ENCODE measurements at places on chromosomes 3 and 15.
A peak's percentile ranks its signal among the peaks of the same experiment; 100 is the strongest.

DNA sequence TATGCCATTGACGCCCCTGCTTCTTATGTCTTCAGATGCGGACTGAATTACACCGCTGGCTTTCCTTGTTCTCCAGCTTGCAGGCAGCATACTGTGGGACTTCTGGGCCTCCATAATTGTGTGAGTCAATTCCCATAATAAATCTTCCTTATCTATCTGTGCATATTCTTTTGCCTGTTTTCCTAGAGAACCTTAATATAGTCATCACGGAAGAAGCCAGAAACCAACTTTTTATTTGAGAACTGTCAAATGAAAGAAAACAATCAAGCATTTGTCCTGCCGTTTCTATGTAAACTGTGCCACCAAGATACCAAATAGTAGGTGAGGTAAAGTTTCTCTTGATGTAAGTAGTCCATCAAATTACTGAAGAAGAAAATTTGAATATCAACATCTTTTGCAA is 51.8 kb upstream of the B3GALNT1 start:
- no peak for DNase-seq

DNA sequence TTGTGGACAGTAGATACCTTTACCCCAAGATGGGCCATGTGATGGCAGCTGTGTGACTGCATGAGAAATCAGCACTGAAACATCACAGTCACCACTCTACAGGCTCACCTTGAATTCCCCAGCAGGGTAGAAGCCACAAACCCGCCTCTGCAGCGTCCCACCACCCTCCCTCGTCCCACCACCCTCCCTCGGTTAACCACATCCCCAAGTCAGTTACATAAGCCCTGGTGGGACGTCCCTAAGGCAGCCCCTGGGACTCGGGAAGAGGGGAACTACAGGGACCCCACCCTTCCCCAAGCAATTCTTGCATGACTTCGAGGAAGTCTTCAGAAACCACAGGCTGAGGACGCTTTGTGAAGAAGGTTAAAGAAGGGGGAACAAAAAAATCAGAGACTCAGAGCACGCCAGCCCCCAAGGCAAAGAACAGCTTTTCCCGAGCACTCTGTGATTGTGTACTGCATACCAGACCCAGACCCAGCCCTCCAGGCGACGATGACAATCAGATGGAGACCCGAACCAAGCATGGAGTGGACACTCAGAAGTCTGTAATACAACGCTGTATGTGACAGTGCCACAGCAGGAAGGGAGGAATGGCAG is 60.5 kb downstream of the SH3BP5 start:
- DNase-seq = no peak

- peak; percentile 81 for DNase-seq
Measured at GRCh38 chr15:59492389-59493377, 54.7 kb downstream of the FAM81A start.

DNA sequence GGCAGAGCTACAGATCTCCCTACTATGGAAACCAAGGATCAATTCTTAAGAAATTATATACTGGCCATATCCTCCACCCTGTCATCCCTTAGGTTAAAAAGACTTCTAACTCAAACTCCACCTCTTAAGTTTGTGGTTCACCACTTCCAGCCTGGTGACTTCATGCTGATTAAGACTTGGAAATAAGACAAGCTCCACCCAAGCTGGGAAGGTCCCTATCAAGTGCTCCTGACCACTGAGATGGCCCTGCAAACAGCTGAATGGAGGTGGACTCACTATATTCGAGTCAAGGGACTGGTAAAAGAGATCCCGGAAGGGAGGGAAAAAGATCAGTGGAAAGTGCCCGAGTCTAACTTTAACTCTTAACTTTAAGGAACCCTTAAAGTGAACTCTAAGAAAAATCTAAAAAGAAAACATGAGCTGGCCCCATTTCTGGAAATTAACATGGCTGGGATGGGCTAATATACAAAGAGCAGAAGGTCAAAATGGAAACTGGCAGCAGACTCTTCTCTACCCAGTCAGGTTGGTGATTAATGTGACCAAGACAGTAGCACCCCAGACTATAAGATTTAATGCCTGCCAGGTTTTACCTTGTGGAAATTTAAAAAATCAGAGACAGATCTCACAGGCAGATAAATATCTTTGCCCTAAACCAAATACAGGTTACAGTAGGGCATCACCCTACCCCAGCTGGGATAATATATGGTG is 43.9 kb downstream of the PPCDC start:
- DNase-seq = peak; percentile 73

- DNase-seq = no peak
Measured at GRCh38 chr15:90142216-90143165, 40.2 kb upstream of the IDH2 start.

GRCh38 chr3:84442533-84442932 is 516.3 kb upstream of the CADM2 start:
- no peak for DNase-seq

- no peak for DNase-seq
Measured at GRCh38 chr15:101532865-101533264, 43.4 kb upstream of the PCSK6 start.

GRCh38 chr3:141802316-141803077 is 39.3 kb downstream of the GRK7 start:
- no peak for DNase-seq

- peak; percentile 74 for DNase-seq
Measured at GRCh38 chr15:64930778-64931371, 19.2 kb downstream of the ANKDD1A start.

- DNase-seq = no peak
Measured at GRCh38 chr3:81097889-81098288, 663.6 kb downstream of the GBE1 start.

DNA sequence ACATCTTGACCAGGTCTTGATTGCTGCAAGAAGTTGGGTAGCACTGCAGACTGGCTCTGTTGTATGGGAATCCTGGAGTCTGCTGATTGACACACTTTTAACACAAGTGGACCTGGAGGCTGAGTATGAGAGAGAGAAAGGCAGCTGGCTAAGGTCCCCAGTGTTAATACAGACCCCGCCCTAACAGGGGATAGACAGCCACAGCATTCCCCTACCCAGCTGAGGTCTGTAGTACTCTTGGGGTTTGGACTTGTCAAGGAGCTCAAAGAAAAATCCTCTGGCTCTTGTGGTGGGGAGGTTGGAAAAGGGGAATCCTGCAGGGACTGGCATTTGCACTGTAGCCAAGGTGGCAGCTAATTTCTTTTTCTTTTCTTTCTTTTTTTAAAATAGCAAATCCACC is 192.7 kb downstream of the ZNF621 start:
- no peak for DNase-seq

DNA sequence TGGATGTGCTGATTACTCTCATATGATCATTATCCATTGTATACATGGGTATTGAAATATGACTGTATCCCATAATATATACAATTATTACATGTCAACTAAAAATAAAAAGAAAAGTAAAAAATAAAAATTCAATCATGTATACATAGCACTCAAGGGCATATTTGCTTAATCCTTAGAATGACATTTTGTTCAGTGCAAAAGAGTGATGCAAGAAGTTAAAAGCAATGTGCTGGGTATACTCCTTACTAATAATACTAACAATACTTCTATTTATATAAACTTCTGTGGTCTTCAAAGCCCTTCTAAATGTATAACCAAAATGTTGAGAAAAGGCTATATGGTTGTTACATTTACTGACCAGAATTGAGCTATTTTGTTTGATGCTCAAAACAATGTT is 23.2 kb upstream of the TM4SF1 start:
- DNase-seq = no peak

DNA sequence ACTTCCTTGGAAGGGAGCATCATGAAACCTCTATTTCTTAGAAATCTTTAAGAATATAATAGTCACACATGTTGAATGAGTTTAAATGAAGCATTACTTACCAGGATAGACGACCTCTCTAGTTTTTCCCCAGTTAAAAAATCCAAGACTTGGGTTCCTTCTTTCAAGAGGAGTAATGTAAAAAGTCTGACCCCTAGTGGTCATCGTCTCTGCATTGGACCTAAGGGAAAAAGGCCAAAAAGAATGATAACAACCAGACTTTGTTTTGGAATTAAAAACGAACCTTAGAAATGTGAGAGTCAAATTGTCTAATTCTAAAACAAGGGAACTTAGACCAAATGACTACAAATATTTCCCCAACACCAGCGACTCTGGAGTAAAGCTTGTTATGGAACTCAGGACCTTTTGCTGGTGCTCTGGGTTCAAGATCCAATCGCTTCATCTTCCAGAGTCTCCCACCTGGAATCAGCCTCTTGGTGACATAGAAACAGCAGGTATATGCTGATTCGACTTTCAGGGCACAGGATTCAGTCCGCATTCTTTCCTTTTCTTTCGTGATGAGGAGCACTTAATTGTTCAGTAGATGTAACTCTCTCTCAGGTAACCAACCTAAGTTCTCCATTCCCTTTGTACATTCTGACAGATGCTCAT is 214.8 kb upstream of the TPRG1 start:
- DNase-seq = peak; percentile 68

GRCh38 chr3:99971761-99972160 is 142.5 kb downstream of the FILIP1L start:
- no peak for DNase-seq

DNA sequence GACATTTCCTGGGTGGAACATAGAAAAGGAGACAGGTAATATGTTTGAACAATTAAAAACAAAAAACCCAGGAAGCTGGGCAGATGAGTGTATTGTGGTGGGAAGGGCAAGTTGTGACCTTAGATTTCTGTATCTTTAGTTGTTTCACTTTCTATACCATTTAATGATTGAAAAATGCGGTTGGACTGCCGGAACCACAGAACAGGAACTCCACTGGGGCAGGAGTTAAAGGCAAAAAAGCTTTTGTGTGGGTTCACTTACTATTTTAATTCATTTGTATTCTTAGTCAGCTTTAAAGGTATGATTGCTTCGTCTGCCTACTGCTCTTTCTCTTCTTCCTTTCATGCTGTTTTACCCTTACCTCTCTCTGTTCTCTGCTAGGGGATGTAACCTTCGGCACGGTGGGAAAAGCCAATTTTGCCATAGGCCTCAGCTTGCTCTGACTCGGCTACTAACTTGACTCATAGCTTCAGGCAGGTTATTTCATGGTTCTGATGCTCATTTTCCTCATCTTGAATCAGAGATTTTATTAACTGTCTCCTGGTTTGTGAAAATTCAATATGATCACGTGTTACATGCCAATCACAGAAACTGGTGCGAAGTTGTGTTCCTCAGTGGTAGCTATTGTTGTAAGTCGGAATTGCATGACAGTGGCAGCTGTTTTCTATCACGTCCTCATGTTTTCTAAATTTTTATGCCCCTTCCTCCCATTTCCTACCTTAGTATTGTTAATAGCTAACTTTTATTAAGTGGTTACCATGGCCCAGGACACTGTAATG is 1.6 kb upstream of the MCTP2 start:
- DNase-seq = no peak

- no peak for DNase-seq
Measured at GRCh38 chr15:39535466-39535865, 45.4 kb upstream of the THBS1 start.

- DNase-seq = no peak
Measured at GRCh38 chr15:88606070-88606794, 14.9 kb upstream of the AEN start.

DNA sequence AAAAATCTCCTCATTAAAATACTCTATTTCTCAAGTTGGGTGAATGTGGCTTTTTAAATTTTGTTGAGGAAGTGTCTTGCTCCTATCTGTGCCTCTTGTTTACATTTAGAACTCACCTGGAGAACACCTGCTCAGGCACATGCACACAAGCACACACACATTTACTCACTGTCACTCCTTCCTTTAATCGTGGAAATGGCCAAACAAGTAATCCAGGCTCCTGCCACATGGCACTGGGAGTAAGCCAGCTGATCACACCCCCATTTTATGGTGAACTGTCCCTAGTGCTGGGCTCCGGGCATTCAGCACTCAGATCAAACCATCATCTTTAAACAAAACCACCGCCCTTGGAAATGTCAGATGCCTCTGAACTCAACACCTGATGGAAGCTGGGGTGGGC is 204.7 kb upstream of the BHLHE40 start:
- DNase-seq = no peak

DNA sequence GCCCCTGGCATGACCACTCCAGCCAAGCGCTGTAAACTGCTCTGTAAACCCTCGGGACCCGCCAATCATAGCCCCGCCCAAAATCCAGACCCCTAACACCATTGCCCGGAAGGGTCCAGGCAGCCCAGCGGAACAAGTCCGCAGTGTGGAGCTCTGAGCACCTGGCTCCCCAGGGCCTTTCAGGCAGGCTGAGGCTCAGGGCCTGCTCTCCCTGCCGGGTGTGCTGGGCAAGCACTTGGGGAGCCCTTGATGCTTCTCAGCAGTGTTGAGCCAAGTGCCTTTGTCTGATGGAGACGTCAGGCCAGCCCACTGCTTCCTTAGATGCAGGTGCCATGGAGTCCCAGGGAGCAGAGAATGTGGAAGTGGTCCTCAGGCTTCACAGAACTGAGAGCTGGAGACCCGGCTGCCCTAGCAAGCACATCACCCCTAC is 106.2 kb downstream of the TLE3 start:
- DNase-seq = no peak

DNA sequence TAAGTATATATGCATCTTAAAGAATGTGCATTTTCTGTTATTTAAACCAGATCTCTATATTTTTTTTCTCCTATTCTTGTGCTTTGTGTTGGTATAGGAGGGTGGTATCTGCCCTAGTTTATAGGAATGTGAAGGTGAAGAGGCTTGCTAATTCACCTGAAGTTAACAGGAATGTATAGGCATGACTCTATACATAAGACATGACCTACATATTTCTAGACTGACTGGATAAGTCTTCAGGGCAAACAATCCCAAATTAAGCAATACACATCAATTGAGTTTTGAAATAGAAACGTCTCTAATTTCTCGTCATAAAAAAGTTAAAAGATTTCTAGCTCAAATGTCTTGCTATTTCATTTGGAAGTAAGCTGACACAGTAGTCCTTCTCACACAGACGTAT is 410.0 kb downstream of the DIPK2A start:
- no peak for DNase-seq

GRCh38 chr3:182261041-182261440 is 532.3 kb upstream of the ATP11B start:
- no peak for DNase-seq

DNA sequence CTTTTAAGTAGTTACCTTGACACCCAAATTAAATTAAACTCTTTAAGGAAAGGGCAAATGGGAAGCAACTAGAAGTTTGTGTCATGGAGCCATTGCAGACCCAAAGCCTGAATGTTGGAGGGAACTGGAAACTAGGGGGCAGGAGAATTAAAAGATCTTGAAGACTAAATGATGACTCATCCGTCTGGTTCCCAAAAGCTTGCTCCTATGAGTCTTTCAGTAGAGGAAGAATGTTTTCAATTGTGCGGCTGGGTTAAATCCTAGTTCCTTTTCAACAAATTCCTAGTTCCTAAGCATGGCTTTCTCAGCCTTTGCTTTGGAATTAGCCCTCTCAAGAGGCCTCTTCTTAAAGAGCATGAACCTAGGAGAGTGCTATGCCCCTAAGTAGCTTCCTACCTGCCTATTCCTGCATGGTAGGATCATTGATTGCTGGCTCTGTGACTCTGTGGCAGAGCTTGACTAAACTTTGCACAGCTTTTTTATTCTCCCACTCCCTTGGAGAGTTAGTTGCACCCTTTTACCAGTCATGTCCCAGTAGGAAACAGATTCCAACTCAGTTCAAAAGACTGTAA is 17.7 kb downstream of the CLEC3B start:
- DNase-seq = peak; percentile 92
